ENCODE measurements at places on chromosomes 11 and 22. TPM values are rescaled to one million over a fixed set of nuclear protein-coding genes. Genes with fewer than 3 reads are reported as not detected.
A peak's percentile ranks its signal among the peaks of the same experiment; 100 is the strongest.

DNA sequence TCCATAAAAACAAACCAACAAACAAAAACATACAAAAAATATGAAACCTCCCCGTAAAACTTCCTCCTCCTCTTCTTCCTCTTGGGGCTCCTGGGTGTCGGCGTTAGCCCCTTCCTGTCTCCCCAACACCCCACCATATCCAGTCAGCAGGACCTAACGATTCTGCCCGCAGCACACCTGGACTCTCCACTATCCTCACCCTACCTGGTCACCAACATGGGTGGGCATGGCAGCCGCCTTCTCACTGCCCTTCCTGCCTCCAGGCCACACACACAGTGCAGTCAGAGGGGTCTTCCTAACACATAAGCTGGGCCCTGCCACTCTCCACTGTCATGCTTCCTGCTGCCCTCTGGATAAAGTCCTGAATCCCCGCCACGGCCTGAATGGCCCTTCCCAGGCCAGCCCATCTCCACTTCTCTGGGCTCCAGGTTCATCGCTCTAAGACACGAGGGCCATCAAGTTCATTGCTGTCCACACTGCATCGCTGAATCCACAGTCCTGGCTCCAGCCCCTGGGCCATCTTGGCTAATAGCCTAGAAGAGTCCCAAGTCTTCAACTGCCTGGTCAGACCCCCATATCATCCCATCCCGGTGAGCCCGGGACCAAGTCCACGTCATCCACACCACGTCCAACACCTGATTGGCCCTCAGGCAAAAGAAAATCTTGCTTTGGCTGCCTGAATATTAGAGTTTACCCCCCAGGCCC lies 76.2 kb downstream of the IGLL1 start:
- H3K27ac ChIP-seq = no peak overlapping the region
- H3K36me3 ChIP-seq = no peaks in the 10 kb centered on the region
- peaks cover 26% of the 10 kb centered on the region for H3K4me1 ChIP-seq
- H3K4me3 ChIP-seq = no peak overlapping the region

GRCh38 chr11:23112987-23113886 lies 253.0 kb upstream of the CCDC179 start:
- no peak for DNase-seq
- H3K27me3 ChIP-seq = no peaks in the 10 kb centered on the region
- H3K4me3 ChIP-seq = no peak overlapping the region
- H3K36me3 ChIP-seq = no peaks in the 10 kb centered on the region
- H3K4me1 ChIP-seq = no peaks in the 10 kb centered on the region
- no peak overlapping the region for H3K27ac ChIP-seq

The KRTAP5-7 gene
- total RNA-seq = not detected

The CLMP gene
- total RNA-seq = 47.9 TPM

DNA sequence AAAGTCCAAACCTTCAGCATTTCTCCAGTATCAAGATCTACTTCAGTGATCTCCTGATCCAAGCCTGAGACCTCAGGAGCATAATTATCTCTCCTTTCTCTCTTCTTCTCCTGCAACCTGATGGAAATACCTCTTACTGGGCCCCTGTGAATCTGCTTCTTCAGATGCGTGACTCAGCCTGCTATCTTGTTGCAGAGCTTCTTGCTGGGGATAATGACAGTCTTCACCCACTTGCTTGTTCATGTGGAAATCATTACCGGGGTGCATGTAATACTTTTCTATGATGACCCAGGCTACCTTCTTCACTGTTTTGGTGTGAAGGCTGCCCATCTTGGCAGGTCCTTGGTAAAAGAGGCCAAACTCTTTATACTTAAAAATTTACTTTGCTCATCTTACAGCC lies 140.0 kb upstream of the POU2AF2 start:
- no peaks in the 10 kb centered on the region for H3K27me3 ChIP-seq
- DNase-seq = no peak
- no peaks in the 10 kb centered on the region for H3K4me1 ChIP-seq
- H3K36me3 ChIP-seq = no peaks in the 10 kb centered on the region

- H3K36me3 ChIP-seq = no peaks in the 10 kb centered on the region
- H3K27me3 ChIP-seq = no peaks in the 10 kb centered on the region
- H3K4me3 ChIP-seq = peak overlapping the region; percentile 95
- no peak for DNase-seq
- H3K4me1 ChIP-seq = peaks cover 14% of the 10 kb centered on the region
Measured at GRCh38 chr11:27470166-27470565, 2.4 kb downstream of the LGR4 start.

The KREMEN1 gene
- total RNA-seq = 64.8 TPM

DNA sequence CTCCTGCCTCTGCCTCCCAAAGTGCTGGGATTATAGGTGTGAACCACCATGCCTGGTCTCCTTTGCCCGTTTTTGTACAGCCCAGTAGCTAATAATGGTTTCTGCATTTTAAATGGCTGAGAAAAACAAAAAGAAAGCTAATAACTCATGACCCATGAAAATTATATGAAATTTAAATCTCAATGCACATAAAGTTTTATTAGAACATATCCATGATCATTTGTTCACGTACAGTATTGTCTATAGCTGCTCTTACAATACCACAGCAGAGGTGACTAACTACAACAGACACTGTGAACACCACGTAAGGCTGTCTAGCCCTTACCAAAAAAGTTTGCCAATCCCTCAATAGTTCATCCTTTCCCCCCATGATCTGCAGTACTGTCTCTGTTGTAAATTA lies 6.4 kb upstream of the PLAAT2 start:
- no peak overlapping the region for H3K27ac ChIP-seq
- no peaks in the 10 kb centered on the region for H3K36me3 ChIP-seq
- no peak overlapping the region for H3K4me3 ChIP-seq
- H3K27me3 ChIP-seq = no peaks in the 10 kb centered on the region
- no peak for DNase-seq
- H3K4me1 ChIP-seq = peaks cover 17% of the 10 kb centered on the region

DNA sequence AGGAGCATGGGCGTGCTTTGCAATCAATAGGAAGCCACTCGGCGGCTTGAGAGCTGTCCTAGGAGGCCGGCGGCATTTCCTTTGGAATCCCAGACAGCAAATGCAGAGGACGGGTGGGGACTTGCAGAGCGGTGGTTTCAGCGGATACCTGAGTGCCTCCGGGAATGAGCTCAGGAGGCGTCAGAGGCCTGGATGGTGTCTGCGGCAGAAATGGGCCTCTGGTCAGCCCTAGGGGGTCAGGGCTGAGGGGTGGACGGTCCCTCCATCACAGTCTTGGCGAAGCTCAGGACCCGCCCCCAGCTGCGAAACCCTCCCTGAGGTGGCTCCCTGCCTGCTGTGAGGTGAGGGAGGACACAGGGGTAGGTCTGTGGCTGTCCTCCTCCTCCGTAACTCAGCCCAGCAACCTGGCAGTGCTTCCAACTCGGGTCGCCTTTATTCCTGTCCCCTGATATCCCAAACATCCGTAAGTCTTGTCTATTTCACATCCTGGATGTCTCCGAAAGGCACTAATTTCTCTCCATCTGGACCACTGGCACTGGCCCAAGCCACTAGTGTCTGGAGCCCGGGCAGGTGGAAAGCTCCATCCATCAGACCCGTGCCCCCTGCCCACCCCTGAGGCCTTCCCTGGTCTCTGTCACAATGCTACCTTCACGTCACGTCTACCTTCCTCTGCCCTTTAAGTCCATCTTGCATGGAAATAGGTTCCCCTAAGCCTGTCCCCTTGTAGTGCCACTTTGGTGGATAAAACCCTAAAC lies 686.6 kb downstream of the BRD1 start:
- H3K27ac ChIP-seq = no peak overlapping the region
- no peak for DNase-seq
- no peaks in the 10 kb centered on the region for H3K4me1 ChIP-seq
- no peaks in the 10 kb centered on the region for H3K36me3 ChIP-seq
- no peak overlapping the region for H3K4me3 ChIP-seq
- H3K27me3 ChIP-seq = no peaks in the 10 kb centered on the region
